ENCODE measurements at places on chromosomes 1 and 21. TPM values are rescaled to one million over a fixed set of nuclear protein-coding genes. Genes with fewer than 3 reads are reported as not detected.

GRCh38 chr1:241081473-241081872 is 275.5 kb downstream of the RGS7 start:
- no peak for DNase-seq

GRCh38 chr1:99469550-99469971 is 176.4 kb upstream of the PALMD start:
- DNase-seq: no peak

CASQ2 gene
- total RNA-seq: 21.3 TPM

GRCh38 chr1:34113362-34113761 is 51.7 kb downstream of the CSMD2 start:
- no peak for DNase-seq

GRCh38 chr1:224800486-224801119 is 128.9 kb upstream of the DNAH14 start:
- no peak for DNase-seq

DNA sequence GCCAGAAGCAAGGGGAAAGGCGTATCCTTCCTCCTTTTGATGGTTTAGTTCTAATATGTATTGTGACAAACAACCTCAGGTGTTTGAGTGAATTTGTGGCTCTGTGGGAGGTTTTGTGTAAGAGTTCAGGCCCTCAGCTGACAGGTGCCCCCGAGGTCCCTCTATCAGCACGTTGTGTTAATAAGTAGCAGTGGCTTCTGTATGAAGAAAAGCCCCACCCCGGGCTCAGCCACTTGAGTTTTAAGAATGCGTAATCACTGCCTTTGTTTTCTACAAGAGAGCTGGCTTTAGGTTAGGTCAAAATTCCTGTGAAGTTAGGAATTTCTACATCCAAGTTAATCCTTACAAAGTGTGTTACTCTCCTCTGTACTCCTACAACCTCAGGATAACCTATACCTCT is 92.4 kb upstream of the PGBD5 start:
- DNase-seq: no peak

- no peak for DNase-seq
Observed at GRCh38 chr1:184051138-184051484, 419 bp upstream of the TSEN15 start.

AQP10 gene
- total RNA-seq: 0.26 TPM

GRCh38 chr1:38686927-38687255 is 172.7 kb downstream of the RRAGC start:
- DNase-seq: no peak

ST6GALNAC3 gene
- 20.2 TPM for total RNA-seq

DNA sequence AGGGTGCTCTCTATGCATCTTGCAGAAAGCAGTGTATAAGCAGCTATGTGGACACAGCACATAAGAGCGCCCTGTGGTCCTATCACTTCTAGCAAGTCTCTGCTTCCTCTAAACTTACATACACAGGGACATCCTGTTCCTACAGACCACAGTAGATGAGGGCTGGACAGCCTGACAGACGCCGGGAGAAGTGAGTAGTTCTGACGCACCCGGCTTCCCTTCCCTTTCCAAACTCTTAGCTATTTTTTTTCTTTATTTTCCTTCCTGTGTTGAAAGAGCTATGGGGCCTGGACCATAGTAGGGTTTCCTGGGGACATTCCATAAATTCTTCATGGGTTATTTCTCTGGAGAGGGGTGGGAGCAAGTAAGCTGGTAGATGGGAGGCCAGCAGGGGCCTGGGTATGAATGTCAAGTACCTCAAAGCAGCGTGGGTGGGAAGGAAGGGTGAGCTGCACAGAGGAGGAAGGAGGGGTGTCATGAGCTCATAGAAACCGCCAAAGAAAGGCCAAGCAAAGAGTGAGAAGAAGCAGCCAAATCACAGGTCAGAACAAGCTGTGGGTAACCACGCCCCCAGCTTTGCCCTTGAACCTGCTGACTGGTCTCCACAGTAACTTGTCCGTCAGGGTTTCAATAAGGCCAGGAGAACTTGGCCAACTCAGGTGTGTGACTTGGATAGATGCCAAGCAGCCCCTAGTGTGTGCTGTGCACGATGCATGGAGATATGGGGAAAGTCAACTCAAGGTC is 36.6 kb downstream of the PLXNA2 start:
- DNase-seq: no peak

DISC1 gene
- total RNA-seq: 10.9 TPM

NR5A2 gene
- 10.3 TPM for total RNA-seq

GRCh38 chr21:29258626-29259338 is 39.9 kb upstream of the BACH1 start:
- no peak for DNase-seq

B3GALT5 gene
- 0.21 TPM for total RNA-seq

GRCh38 chr1:176897350-176898236 is 266.9 kb downstream of the ASTN1 start:
- no peak for DNase-seq

RUNX3 gene
- 4.4 TPM for total RNA-seq

GRCh38 chr1:9400425-9401079 is 107.9 kb downstream of the SPSB1 start:
- no peak for DNase-seq

TMIGD3 gene
- 4.0 TPM for total RNA-seq

PROK1 gene
- total RNA-seq: 0.26 TPM

DNA sequence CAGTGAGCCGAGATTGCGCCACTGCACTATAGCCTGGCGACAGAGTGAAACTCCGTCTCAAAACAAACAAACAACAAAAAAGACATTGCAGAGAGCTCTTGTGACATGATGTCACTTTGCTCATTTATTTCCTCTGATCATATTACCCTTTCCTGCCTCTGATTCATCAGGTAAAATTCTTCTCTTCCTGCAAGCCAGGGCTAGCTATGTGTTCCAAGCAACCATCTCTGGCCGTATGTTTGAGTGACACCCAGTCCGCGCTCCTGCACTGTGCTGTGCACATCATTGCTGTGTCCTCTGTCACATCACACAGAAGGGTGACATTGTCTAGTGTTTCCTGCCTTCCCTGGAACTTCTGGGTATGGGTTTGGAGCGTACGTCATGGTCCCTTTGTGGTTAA is 251.3 kb downstream of the PCP4 start:
- DNase-seq: no peak

DNA sequence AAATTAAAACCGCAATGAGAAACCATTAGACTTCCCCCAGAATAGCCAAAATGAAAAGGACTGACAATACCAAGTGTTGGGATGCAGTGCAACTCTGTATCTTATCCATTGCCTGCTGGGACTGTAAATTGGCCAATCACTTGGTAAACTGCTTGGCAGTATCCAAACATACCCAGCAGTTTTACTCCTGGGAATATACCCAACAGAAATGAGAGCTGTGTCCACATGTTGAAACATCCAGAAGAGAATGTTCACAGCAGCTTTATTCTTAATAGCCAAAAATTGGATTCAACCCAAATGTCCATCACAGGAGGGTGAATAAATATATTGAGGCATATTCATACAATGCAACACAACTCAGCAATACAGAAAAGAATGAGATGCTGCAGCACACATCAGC is 13.7 kb upstream of the FAM20B start:
- DNase-seq: no peak

GBP1 gene
- total RNA-seq: 62.6 TPM

ANGPTL3 gene
- total RNA-seq: not detected

- DNase-seq: no peak
Observed at GRCh38 chr1:66330722-66331141, 203.2 kb upstream of the SGIP1 start.

OR10Z1 gene
- not detected for total RNA-seq

DNA sequence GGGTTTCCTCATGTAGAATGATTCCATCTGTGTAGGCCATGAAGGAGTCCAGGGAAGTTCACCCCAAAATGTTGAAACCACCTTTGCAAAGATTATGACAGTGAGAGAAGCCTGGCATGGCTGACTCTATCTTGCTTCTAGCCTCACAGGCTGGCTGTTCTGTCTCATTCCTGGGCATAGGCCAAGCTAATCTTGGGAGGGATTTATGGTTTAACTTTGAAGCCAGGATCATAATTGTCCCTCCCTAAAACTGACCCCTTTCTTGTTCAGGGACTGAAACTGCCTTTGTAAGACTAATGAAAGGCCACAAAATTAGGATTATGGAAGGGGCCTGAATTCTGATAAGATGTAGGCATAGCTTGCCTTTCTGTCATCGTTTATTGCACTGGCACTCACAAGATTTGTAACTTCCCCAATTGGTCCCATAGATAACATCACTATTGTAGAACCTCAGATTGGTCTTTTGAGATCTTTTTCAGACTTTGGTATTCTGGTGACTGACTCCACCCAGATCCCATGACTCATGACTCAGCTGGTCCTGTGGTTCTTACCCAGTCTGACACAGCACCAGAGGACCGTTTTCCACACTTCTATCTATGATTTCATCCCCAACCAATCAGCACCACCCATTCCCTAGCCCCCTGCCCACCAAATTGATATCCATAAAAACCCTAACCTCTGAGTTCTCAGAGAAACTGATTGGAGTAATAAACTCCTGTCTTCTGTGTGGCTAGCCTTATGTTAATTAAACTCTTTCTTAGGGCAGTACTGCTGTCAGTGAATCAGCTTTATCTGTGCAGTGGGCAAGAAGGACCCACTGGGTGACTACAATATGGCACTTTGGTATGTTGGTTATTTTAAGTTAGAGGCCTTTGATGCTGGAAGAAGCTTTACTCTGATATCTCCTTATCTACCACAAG is 13.6 kb upstream of the LAMTOR5 start:
- DNase-seq: no peak

PTAFR gene
- 8.8 TPM for total RNA-seq

GRCh38 chr1:157944663-157945280 is 48.7 kb upstream of the KIRREL1 start:
- DNase-seq: no peak

EVA1C gene
- 48.6 TPM for total RNA-seq

FCRL4 gene
- total RNA-seq: not detected

GRCh38 chr1:153032677-153033308 is 1.8 kb downstream of the SPRR1B start:
- DNase-seq: no peak

DNA sequence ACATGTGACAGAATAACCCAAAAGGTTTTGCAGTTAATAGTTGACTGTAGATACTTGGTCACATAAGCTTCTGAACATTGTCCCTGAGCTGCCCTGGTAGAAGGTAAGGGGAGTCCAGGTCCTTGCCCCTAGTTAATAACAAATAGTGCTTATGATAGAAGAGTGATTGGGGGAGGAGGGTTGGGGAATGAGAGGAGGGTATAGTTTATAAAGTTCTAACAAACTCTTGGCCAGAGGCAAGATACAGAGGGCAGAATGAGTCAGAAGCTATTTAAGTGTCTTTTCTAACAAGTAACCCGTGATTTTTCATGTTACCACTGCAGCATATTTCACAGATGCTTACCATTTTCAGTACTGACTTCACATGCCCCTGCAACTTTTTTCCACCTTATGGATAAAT is 26.7 kb upstream of the MYOCOS start:
- DNase-seq: no peak

DNA sequence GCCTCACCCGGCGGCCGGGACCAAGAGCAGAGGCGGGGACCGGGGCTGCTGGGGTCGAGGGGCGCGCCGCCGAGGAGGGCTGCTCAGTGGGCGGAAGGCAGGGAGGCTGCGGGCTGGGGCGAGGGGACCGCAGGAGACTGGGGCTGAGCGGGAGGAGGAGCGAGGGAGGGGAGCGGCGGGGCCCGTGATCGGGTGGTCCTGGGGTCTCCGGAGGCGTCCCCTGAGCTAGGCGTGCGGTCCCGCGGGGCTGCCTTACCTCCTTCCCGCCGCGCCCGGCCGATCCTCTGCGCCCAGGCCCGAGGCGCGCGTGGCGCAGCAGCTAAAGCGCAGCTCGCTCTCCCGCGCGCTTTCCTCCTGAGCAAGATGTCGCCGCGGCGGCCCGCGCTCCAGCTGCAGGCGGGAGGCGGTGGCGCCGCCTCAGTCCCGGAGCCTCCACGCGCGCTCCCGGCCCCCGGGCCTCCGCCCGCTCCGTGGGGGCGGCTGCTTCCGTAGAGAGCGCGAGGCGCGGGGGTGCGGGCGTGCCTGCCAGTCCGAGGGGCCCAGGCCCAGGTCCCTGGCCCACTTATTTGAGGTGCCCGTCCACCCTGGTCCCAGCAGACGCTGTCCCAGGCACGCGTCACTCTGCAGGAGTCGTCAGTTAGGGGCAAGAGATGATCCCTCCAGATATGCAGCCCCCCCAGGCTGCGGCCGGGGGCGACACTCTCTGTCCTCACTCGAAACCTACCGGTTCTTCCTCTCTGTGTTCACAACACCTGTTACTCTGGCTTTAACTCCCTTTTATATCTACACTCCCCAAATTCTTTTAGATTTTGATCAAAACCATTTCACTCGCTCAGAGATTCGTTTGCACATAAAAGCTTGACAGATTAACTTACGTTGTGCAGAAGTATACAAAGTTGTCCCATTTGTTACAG is at the start of gene CCSAP:
Gene CCSAP, minus strand, starts transcription at position 392 of the 914 bp plus-strand sequence. CDS start 582 bp downstream, outside the sequence.
- peak; percentile 69 for DNase-seq

GRCh38 chr1:109933856-109934711 is 23.4 kb downstream of the CSF1 start:
- DNase-seq: peak; percentile 77

GRCh38 chr1:48251821-48252220 is 29.3 kb downstream of the SLC5A9 start:
- no peak for DNase-seq

DNA sequence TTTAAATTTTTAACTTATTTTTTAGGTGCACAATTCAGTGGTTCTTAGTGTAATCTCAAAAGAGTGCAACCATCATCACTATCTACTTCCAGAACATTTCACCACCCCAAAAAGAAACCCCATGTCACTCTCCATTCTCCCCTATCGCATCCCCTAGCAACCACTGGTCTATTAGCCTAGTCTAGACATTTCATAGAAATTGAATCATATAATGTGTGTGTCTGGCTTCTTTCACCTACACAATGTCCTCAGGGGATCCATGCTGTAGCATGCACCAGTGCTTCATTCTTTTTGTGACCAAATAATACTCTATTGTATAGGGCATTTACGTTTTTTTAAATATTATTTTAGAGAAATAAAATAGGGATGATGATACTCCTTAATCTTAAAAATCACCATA is 64.7 kb downstream of the JAK1 start:
- no peak for DNase-seq

DNA sequence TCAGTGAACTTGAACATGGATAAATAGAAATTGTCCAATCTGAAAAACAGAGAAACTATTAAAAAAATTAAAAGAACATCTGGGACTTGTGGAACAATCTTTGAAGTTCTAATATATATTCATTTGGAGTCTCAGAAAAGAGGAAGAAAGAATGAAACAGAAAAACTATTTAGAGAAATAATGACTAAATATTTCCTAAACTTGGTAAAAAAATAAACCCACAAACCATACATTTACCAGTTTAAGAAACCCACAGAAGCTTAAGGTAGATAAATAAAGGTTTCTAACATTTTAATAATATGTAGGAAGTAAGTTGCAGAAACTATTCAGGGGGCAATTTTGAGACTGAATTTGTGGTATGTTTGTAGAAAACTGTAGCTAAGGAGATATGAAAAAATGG is 437.8 kb downstream of the PTBP2 start:
- DNase-seq: no peak

DNA sequence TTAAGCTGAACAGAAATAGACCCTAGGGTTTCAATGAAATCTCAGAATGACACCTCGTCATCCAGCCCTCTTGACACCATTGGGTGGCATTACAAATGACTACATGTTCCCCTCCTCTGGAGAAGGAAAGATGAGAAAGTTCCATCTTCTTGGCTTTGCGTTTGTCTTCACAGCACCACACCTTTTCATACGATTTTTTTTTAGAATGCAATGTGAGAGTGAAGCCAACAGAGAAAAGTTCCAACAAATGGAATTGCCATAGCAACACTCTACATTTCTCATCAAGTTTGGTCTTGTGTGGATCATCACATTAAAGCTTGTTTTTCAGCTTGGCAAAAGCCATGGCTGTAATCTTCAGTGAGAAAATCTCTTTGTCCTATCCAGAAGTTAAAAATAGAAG is 183.4 kb upstream of the SNX7 start:
- DNase-seq: no peak

Data from aorta (tissue), 5 donors.